Right kidney (tissue), 9 donors: ENCODE measurements at places on chromosomes 12 and 14.
A peak's percentile ranks its signal among the peaks of the same experiment; 100 is the strongest.

- no peak for DNase-seq
Observed at GRCh38 chr12:117816-118345, 51.3 kb downstream of the IQSEC3 start.

DNA sequence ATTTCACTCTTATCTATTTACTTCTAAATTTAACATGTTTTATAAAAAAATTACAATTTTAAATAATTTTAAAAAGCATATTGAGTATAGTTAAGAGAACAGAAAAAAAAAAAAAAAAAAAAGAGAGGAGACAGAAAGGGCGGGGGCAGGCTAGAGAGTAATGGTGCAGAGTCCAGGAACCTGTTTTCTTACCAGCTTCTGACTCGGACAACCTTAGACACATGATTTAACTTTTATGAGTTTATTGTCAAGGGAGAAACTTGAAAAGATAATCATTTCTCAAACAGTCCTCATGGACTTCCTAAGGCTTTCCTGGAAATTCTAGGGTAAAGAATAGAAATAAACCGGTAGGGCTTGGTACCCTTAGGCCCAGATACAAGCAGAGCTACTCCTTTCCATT is 84.3 kb downstream of the RPS6KA5 start:
- DNase-seq: no peak

GRCh38 chr12:16163146-16163545 is 114.3 kb downstream of the SLC15A5 start:
- no peak for DNase-seq

DNA sequence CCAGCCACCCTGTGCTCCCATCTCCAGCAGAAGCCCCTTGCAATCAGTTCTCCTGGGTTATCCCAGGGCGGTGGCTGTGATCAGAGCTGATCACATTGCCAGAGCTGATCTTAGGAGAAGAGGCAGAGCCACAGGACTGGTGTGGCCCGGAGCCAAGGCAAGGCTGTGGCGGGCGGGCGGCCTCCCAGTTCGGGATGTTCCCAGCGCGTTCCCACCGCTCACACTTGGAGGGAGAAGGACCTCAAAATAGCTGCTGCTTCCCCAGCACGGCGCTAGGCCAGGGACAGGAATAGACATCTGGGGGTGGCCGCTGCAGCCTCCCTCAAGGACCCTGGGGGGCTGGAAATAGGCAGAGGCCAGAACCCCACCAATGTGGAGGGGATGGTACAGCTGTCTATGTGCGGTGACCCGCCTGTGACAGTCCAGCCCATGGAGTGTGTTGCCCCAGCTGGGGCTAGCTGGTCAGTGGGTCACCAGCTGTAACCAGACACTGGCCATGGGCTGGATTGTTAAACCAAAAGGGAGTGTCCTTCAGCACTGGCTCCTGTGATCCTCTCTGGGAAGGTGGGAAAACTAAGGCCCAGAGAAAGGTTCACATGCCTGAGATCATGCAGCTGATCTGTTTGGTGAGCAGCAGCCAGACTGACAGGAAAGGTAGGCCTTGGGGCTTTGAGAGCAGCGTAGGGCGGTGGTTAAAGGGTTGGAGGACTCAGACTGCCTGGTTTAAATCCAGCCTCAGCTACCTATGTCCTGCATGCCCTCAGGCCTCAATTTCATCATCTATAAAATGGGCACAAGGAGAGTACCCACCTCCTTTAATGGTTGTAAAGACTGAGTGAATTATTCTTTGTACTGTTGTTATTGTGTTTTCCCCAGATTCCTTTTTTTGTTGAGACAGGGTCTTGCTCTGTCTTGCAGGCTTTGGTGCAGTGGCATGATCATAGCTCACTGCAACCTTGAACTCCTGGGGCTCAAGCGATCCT is 8.0 kb upstream of the POP5 start:
- no peak for DNase-seq

DNA sequence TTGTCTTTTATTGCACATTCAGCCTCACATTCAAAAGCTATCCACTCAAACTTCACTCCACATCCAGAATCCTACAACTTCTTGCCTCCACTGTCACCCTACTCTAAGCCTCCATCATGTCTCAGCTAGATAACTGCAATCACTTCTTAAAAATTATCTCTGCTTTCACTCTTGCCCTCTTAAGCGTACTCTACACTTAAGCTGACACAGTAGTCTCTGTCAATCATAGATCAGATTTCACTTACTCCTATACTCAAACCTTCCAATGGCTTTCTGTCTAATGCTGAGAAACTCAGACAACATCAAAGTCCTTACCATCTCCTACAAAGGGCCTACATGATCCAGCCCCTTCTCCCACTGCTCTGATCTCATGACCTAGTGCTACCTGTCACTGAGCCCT is 304.1 kb downstream of the ITPR2 start:
- DNase-seq: no peak

- no peak for DNase-seq
Observed at GRCh38 chr12:108400481-108400880, 61.4 kb upstream of the CMKLR1 start.

GRCh38 chr12:49293056-49293956 is 1.6 kb upstream of the PRPH start:
- DNase-seq: peak; percentile 44

DNA sequence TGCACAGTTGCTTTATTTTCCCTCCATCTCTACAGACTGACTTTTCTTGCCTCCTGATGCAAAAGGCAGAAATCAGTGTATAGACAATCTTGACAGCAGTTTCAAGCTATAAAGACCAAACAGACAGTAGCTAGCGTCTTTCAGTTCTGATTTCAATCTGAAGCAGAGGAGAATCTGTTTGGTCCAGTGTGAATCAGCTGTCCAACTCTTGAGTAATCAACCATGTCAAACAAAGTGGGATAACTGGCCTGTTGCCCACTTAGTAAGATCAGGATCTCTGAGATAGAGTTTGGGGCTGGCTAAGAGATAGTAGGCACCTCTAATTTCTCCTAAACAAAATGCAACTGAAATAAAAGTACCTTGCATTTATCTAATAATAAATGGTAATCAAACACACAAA is 797.4 kb upstream of the FBXO33 start:
- DNase-seq: no peak

DNA sequence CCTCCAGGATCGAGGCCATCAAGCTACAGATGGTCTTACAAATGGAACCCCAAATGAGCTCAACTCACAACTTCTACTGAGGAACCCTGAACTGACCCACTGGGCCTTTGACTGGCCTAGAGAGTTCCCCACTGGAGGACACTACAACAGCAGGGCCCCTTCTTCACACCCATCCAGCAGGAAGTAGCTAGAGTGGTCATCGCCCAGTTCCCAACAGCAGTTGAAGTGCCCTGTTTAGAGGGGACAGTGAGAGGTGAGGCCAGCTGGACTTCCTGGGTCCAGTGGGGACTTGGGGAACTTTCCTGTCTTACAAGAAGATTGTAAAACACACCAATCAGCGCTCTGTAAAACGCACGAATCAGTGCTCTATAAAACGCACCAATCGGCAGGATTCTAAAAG is 247.9 kb upstream of the BTG1 start:
- no peak for DNase-seq

DNA sequence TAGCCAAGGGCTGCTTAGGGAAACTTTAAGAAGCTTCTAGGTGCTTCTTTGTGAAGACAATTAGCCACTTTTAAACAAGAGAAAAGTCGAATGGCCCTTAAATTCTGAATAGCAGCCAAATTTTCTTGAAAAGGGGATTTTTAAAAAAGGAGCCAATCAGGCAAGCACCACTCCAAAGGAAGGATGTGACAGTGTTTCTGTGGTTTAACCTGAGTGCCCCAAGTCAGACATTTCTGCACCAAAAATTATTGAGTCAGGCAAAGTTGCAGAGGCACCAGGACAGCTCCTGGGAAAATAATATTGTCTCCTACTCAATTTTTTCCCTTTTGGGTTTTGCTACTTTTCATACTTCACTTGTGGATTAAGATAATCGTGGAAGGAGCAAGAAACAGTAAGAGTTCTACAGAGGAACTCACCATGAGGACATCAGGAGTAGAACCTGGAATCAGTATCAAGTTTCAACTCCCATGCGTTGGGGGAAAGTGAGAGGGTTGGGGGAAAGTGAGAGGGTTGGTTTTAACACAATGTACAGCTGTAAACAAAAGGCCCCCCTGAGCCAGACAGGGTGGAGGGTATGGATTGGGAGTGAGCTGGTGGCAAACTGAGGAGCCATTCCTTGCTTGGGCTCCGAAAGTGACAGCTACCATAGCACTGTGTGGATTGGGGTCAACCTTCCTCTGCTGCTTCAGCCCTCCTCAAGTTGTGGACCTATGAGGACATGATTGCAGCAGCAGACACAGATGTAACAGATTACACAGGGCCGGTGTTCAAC is 90.8 kb downstream of the SLC38A1 start:
- no peak for DNase-seq

DNA sequence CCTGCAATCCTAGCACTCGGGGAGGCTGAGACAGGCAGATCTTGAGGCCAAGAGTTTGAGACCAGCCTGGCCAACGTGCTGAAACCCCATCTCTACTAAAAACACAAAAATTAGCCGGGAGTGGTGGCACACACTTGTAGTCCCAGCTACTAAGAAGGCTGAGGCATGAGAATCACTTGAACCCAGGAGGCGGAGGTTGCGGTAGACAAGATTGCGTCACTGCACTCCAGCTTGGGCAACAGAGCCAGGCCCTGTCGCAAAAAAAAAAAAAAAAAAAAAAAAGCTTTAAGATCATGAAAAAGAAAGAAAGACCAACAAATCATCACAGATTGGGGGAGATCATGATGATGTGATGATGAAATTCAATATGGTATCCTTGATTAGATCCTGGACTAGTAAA is 30.6 kb downstream of the WDR89 start:
- no peak for DNase-seq

GRCh38 chr14:96805956-96806355 is 8.8 kb downstream of the VRK1 start:
- DNase-seq: no peak

DNA sequence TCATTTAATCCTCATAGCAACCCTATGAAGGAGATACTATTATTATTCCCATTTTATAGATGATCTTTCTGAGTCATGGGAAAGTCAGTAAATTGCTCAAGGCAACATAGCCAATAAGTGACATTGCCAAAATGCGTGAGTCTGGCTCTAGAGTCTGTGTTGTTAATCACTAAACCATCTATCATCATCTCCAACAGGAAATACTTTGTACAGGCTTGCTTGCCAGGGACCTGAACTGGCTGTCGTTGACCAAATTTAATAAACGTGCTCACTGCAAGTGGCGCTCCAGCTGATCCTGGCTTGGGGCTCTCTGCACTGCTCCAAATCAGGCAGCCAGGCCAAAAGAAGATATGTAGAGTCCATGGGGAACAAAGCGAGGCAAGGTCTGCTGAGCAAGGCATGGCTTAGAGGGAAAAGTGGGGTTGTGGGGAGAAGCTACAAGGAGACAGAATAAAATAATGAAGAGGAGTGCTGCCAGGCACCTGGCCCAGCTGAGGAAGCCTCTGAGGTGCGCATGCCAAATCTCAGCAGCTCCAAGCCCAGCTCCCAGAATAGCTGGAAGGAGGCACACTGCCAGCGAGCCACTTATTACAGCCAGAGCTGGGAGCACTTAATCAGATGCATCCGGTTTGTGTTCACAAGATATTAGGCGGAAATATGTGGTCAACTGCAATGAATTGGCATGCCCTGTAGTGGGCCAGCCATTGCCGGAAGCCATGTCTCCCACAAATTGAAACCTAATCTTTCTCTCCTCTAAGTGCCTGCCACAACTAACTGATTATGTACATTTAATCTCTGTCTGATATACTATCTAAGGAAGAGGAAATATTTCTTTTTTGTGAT is 43.3 kb upstream of the PTPRO start:
- no peak for DNase-seq

DNA sequence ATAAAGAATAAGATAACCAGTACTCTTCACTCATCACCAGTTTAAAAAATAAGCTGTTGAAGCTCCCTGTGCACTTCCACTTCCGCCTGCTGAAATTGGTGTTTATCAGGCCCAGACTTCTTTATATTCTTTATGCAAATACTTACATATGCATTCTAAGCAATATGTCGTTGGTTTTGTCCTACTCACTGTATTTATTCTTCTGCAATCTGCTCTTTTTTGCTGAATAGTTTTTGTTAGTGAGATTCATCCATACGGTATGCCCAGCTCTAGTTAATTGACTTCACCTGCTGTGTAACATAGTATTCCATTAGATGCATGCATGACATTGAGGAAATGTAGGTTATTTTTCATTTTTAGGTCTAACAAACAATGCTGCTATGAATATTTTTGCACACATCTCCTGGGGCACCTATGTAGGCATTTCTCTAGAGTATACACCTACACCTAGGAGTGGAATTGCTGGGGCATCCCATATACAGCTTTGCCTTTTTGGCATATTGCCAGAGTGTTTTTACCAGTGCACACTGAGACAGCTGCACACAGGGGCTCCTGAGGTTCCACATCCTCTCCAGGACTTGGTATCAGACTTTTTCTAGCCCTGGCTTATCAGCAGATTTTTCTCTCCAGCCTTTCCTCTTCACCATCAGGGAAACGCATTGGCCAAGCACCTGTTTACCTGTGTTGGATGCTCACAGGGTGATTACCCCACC is 1.0 kb upstream of the NRIP2 start:
- DNase-seq: no peak

- peak; percentile 69 for DNase-seq
Observed at GRCh38 chr12:50221228-50222008, 54.2 kb upstream of the CERS5 start.

DNA sequence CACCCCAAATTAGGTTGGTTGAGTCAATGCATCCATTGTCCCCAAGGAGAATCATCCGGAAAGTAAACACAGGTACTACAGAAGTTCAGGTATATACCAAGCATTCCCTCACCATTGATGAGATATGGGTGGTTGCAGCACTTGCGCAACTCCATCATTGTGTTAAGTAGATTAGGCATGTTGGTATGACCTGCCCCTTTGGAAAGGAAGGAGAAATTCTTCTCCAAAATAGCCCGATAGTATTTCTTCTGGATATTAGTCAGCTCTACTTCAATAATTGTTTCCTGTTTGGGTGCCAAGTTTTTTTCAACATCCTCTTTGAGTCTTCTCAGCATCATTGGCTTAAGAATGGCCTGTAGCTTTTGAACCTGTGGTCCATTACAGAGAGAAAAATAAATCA is 21.3 kb upstream of the SUPT16H start:
- DNase-seq: no peak

- DNase-seq: no peak
Observed at GRCh38 chr12:16323010-16323409, 24.4 kb upstream of the MGST1 start.

DNA sequence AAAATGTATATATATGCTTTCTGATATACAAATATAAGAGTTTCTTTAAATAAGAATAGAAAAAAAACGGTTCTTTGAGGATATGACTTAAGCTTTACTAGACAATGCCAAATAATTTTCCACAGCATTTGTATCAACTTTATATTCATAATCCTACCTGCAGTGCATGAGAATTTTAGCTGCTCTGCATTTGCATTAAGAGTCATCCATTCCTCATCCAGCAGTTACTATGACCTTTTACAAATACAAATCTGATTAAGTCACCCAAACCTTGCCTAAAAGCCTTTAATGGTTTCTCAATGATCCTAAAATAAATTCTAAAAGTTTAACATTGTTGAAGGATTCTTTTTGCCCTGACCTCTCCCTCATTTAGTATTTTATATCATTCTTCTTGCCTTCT is 116.5 kb downstream of the MGAT4C start:
- DNase-seq: no peak

- DNase-seq: no peak
Observed at GRCh38 chr14:29637411-29637810, 290.2 kb downstream of the PRKD1 start.
